ENCODE measurements at places on chromosomes 6 and 20.

DNA sequence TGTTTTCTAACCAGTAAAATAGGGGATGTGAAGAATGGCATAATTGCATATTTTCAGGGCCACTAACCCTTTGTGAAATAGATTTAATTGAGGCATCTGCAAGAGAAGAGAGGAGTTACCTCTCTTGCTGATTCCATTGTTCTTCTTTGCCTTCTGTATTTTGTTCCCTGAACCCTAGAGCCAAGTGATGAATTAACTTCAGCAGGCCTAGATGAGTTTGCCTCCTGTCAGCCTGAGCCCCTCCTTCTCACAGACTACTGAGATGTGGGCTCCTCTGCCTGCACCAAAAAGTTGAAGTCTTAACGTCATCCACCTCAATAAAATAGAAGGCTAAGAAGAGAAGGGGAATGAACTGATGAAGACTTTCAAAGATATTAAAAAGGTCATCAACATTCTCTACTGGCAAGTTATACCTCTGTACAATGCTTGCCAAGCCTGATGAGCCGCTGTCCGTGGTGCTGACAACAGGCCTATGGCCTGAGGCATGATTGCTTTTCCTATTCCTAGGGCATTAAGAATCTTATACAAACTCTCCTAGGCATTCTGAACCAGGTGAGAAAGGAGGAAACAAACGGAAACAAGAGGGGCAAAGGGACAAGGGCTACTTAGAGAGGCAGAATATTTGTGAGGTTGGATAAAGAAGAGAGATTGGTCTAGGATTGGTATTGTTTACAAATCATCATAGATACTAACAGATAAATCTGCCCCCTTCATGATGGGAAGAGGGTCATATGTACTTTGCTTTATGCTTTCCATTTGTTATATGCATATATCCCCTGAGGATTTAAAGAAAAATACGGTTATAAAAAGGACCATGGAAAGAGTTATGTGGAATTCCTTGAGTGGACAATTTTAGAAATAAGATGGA lies 46.8 kb downstream of the CD24 start:
- DNase-seq, result no peak

- DNase-seq, result no peak
Observed at GRCh38 chr6:45442716-45443115, 65.0 kb upstream of the SUPT3H start.

DNA sequence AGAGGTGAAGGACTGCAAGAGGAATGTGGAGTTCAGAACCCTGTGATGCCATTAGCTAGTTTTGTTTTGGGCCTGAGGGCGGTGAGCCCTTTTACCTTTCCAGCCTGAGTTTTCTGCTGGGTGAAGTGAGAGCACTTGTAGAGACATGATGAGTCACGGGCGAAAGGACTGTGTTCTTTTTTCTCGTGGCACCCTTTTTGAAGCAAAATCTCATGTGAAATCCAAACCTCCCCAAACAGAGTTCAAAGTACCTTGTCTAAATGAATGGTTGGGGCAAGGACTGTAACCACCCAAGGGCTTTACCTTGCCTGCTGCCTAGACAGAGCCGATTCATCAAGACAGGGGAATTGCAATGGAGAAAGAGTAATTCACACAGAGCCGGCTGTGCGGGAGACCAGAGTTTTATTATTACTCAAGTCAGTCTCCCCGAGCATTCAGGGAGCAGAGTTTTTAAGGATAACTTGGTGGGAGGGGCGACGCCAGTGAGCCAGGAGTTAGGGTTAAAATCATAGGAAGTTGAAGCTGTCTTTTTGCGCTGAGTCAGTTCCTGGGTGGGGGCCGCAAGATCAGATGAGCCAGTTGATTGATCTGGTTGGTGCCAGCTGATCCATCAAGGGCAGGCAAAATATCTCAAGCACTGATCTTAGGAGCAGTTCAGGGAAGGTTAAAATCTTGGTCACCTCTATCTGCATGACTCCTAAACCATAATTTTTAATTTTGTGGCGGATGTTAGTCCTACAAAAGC lies 25.8 kb downstream of the SAMD5 start:
- no peak for DNase-seq

DNA sequence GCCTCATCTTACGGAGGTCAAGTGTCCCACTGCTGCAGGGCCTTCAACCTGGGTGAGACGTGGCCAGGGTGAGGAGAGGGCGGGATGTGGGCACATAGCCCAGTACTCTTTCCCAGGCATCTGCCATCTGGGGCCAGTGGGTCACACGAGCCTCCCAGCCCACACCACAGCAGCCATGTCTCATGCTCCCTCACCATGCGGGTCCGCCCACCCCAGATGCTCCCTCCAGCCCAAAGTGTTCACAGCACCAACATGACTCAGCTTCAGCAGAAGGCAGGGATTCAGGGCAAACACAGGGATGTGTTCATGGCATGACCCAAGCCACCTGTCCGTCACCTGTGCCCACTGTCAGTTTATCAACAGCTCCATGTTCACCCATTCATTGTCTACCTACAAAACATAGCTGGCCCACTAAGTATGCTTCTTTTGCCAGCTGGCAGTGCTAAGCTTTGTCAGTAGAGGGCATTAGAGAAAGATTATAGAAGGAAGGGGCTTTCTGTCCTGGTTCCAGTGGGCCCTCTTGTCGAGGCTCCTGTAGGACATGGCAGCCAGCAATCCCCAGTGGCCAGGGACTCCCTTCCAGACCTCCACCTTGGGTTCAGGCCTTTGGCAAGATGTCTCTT lies 109.2 kb downstream of the FOXF2 start:
- no peak for DNase-seq

GRCh38 chr6:583116-583515 lies 73.8 kb downstream of the HUS1B start:
- DNase-seq, result no peak
